ENCODE measurements at places on chromosomes 16 and 17. TPM values are rescaled to one million over a fixed set of nuclear protein-coding genes. Genes with fewer than 3 reads are reported as not detected.

Gene CACNG5
- not detected for total RNA-seq

Gene MIF4GD
- 29.7 TPM for total RNA-seq

Gene IL17C
- not detected for total RNA-seq

Gene PHKB
- 167 TPM for total RNA-seq

Gene SPSB3
- 158 TPM for total RNA-seq

Gene CD300E
- 0.57 TPM for total RNA-seq

Gene SLC6A2
- 4.9 TPM for total RNA-seq

Gene TTYH2
- total RNA-seq, result 5.3 TPM

Gene LGALS9B
- not detected for total RNA-seq

Gene TAC4
- not detected for total RNA-seq

Gene TMEM88
- 30.8 TPM for total RNA-seq

Gene GPR179
- total RNA-seq, result 0.10 TPM

Gene PTGES3L
- 0.18 TPM for total RNA-seq

Gene DOC2A
- total RNA-seq, result 0.35 TPM

Gene SOX8
- total RNA-seq, result 0.09 TPM

Gene RMI2
- 1.1 TPM for total RNA-seq

Gene IRF8
- 21.4 TPM for total RNA-seq

Gene CYBA
- total RNA-seq, result 81.7 TPM

Gene MILR1
- total RNA-seq, result 20.6 TPM

Gene TBC1D26
- not detected for total RNA-seq

Gene COL1A1
- total RNA-seq, result 141 TPM
